Activated CD4-positive, alpha-beta T cell treated with anti-CD3 and anti-CD28 coated beads, Interleukin-2, amount 50 U/mL, for 4 hours (primary cell): ENCODE measurements at places on chromosomes 12 and 14.

GRCh38 chr12:94208622-94208966 is 60.2 kb downstream of the PLXNC1 start:
- DNase-seq = peak; percentile 19

GRCh38 chr12:122856999-122857671 is 21.9 kb downstream of the HIP1R start:
- no peak for DNase-seq

- no peak for DNase-seq
These were observed 447.5 kb downstream of the ADAMTS20 start for GRCh38 chr12:43104494-43104893.

- DNase-seq = no peak
These were observed 168.6 kb downstream of the CPNE8 start for GRCh38 chr12:38736821-38737220.

DNA sequence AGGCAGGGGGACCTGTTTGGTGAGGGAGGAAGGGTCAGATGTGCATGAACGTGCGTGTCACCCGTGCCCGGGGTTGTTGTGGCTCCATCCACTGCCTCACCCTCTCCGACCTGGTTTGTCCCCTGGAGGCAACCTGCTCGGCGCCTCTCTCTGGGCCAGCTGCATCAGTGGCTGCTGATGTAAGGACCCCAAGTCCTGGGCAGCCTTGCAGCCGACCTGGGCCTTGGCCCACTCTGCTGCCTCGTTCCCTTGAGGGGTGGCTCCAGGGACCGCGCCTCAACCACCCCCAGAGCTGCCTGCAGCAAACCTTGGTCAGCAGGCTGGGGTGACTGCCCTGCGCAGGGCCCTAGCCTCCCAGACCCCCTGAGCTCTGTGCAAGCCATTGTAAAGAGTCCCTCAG is 351.7 kb downstream of the TMEM121 start:
- no peak for DNase-seq
